ENCODE measurements at places on chromosomes 16 and 17. TPM values are rescaled to one million over a fixed set of nuclear protein-coding genes. Genes with fewer than 3 reads are reported as not detected.

The GPR139 gene
- not detected for total RNA-seq

The USP10 gene
- total RNA-seq = 61.9 TPM

The TM4SF5 gene
- not detected for total RNA-seq

The TP53TG3C gene
- total RNA-seq = not detected

The ALOX15B gene
- total RNA-seq = 0.60 TPM

The CX3CL1 gene
- total RNA-seq = 11.6 TPM

The OTOP3 gene
- total RNA-seq = not detected

The XYLT1 gene
- 11.7 TPM for total RNA-seq

The ELAC2 gene
- total RNA-seq = 52.0 TPM

The PRSS27 gene
- 0.32 TPM for total RNA-seq

The CD300E gene
- total RNA-seq = 0.38 TPM

The BEAN1 gene
- total RNA-seq = 1.3 TPM

The VKORC1 gene
- 40.8 TPM for total RNA-seq

The KIF2B gene
- total RNA-seq = not detected

The RCVRN gene
- total RNA-seq = 0.34 TPM

The MRC2 gene
- total RNA-seq = 62.0 TPM

The PLD2 gene
- 13.4 TPM for total RNA-seq

The PPP1R1B gene
- 6.6 TPM for total RNA-seq

The WNK4 gene
- not detected for total RNA-seq

The WNT3 gene
- 1.0 TPM for total RNA-seq

The PYCARD gene
- total RNA-seq = 13.2 TPM

The CDRT15 gene
- total RNA-seq = not detected

The PPY gene
- total RNA-seq = not detected

The VTN gene
- 3.8 TPM for total RNA-seq

The GRAPL gene
- total RNA-seq = 1.3 TPM

The NPIPA8 gene
- total RNA-seq = 0.29 TPM

The FBXW10B gene
- total RNA-seq = 0.47 TPM

The USP43 gene
- total RNA-seq = 0.06 TPM

The ABCC12 gene
- not detected for total RNA-seq

The IKZF3 gene
- total RNA-seq = 0.92 TPM

The CDH3 gene
- total RNA-seq = not detected

The CD7 gene
- total RNA-seq = 1.4 TPM

The FOXL1 gene
- 1.5 TPM for total RNA-seq

The FMNL1 gene
- 13.0 TPM for total RNA-seq

The PLCG2 gene
- 13.7 TPM for total RNA-seq

The KRTAP9-8 gene
- not detected for total RNA-seq

The C16orf90 gene
- total RNA-seq = not detected
